ENCODE measurements at places on chromosomes 1 and 21.
A peak's percentile ranks its signal among the peaks of the same experiment; 100 is the strongest.

- DNase-seq, result peak; percentile 28
Measured at GRCh38 chr1:24091971-24092482, 19.9 kb downstream of the MYOM3 start.

GRCh38 chr1:61424382-61424781, 300.6 kb downstream of the TM2D1 start:
- no peak for DNase-seq

GRCh38 chr1:17112076-17112475, 7.2 kb downstream of the PADI2 start:
- no peak for DNase-seq

DNA sequence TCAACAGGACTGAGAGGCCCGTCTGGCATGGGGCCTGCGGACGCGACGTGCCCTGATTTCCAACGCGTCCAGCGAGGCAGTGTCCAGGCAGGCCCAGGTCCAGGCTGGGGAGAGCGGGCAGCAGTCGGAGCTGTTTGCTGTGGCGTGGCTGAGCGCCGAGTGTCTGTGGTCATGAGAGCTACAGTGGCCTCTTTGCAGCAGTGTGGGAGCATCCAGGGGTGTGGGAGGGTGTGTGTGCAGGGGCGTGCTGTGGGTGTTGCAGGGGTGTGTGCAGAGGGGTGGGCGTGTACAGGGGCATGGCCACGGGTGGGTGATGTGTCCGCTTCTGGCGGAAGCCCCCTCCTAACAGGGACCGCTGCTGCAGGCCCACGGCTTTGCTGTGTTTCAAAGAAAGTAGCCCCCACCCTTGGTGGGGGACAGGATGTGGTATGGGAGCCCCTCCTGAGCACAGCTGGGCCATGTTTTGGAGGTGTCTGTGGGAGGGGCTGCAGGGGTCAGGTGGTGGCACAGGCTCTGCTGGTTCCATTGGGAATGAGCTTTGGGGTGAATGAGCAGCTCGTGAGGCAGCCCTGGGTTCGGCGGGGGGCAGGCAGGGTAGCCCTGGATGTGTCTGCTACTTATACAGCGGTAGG, 17.7 kb downstream of the PLCH2 start:
- no peak for DNase-seq

GRCh38 chr21:35163411-35163810, 114.3 kb upstream of the RUNX1 start:
- no peak for DNase-seq

- DNase-seq, result no peak
Measured at GRCh38 chr1:193542690-193543089, 356.3 kb upstream of the B3GALT2 start.
